ENCODE measurements at places on chromosomes 6 and 20. TPM values are rescaled to one million over a fixed set of nuclear protein-coding genes. Genes with fewer than 3 reads are reported as not detected.

DNA sequence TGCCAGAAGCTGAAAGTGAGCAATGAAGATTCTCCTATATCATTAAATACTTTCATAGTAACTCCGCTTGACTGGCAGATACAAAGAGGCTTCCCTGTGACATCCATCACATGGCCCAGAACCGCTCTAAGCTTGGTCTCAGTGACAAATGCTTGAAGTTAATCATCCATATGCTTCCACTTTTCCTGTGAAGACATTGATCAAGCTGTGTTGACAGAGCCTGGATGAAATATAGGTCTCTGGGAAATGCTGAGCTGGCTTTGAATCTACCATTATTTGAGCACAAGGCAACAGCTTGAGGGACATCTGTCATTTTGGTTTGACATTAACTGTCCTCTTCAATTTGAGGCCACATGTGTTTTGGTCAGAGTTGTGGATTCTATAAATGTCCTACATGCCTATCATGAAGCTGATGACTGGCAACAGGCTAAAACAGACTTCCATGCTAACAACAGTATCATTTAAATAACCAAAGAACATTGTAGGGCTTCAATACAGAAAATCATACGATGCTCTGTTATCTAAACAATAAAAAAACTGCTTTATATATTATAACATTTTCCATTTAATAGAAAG, 402.2 kb upstream of the IRAK1BP1 start:
- DNase-seq: no peak

GRCh38 chr20:32583581-32584070, 1.5 kb downstream of the NOL4L start:
- DNase-seq: peak; percentile 59

GRCh38 chr20:48354320-48354876, 473.4 kb downstream of the PREX1 start:
- DNase-seq: no peak

GRCh38 chr6:106474466-106474865, 113.9 kb downstream of the CRYBG1 start:
- DNase-seq: no peak

DNA sequence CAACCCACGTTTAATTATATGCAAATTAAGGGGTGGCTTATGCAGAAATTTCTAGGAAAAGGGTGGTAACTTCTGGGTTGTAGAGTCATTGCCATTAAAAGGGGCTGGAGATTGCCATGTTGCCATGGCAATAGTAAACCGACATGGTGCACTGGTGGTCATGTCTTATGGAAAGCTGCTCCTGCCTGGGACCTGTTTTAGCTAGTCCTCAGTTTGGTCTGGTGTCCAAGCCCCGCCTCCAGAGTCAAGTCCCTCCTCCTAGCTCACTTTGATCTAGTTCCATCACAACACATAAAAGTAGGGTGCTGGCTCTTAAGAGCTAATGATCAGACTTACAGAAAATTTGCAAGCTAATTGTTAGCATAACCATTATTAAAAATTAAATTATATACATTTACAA, 5.3 kb downstream of the SLC22A2 start:
- no peak for DNase-seq

Gene KIZ
- 33.4 TPM for total RNA-seq
